ENCODE measurements at places on chromosomes 2 and 18. TPM values are rescaled to one million over a fixed set of nuclear protein-coding genes. Genes with fewer than 3 reads are reported as not detected.

Gene IL18R1
- total RNA-seq, result not detected

- no peaks in the 10 kb centered on the region for H3K27me3 ChIP-seq
- H3K4me1 ChIP-seq, result no peaks in the 10 kb centered on the region
- H3K36me3 ChIP-seq, result no peaks in the 10 kb centered on the region
- DNase-seq, result no peak
- H3K27ac ChIP-seq, result no peak overlapping the region
These were observed 4.2 kb upstream of the MEIS1 start for GRCh38 chr2:66430505-66431273.

DNA sequence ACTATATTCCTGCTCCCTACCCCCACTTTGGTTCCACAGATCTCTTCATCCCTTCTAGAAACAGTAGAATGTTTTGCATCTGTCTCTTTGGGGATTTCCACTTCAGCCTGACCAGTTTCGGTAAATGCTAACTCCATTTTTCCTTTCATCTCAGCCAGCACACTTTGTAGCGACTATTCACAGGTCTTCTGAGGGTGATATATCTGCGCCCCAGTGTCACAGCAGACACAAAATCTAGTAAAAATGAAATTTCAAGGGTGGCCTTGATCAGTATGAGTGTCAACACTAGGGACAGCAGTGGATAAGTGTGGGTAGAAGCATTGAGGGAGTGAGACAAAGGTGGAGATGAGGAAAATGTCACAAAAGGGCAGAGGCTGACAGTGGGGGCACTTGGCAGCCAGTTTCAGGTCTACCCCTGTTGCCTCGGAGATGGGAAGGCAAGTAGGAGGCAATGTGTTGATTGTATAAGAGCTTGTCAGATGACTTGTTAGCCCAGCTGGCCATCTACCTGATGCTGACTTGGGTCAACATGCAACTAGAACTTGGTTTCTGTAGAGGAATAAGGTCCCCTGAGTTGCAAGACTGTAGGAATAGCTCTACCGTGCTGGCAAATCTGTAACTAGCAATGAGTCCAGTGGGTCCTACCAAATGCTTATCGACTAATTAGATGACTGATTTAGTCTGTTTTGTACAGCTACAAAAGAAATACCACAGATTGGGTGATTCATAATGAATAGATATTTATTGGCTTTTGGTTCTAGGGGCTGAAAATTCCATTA, 60.7 kb downstream of the CXCR4 start:
- H3K36me3 ChIP-seq, result no peaks in the 10 kb centered on the region
- H3K4me1 ChIP-seq, result peaks cover 47% of the 10 kb centered on the region
- no peak overlapping the region for H3K4me3 ChIP-seq
- no peak overlapping the region for H3K27ac ChIP-seq
- no peaks in the 10 kb centered on the region for H3K27me3 ChIP-seq

DNA sequence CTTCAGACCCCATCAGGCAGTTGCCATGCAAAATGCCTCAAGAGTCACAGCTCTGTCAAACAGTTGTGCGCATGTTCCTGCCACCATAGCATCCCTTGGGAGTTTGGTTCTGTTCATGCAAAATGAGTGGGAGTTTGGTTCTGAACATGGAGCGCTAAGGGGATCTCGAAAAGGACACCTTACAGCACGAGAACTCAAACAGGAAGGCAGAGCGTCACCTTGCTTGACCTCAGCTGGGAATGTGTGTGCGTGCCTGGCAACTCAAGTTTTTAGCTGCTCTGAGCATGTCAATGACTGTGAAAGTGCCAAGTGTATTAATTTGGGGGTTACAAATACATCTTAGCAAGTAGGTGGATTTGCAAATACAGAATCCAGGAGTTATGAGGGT, 16.6 kb downstream of the MALL start:
- no peak overlapping the region for H3K4me3 ChIP-seq
- no peak for DNase-seq
- no peak overlapping the region for H3K27ac ChIP-seq
- peaks cover 8% of the 10 kb centered on the region for H3K4me1 ChIP-seq

Gene ANKRD29
- 3.9 TPM for total RNA-seq

GRCh38 chr2:236889791-236890704, 195.6 kb upstream of the COPS8 start:
- H3K27me3 ChIP-seq, result no peaks in the 10 kb centered on the region
- peaks cover 22% of the 10 kb centered on the region for H3K4me1 ChIP-seq
- H3K27ac ChIP-seq, result no peak overlapping the region
- no peak for DNase-seq

DNA sequence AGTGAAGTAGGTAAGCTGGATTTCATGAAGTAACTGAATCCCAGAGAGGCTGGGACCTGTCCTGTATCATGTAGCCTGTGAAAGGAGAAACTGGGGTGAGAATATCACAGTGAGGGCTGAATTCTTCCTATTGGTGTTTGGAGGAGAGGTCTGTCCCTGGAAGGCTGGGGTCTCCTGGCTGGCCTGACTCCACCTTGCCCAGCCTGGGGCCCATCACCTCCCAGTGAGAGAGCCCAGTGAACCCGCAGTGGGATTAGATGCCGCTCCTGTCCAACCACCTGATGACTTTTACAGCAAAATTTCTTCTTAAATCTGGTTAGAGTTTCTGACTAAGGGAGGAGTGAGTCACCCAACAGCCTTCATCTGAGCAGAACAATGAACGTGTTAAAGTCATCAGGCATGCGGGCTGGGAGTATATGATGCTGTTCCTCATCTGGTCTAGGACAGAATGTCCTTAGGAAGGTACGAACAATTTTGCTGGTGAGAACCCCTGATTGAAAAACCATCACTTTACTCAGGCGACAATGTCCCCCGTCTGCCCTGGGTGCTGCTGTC, 152.9 kb downstream of the LPIN1 start:
- no peaks in the 10 kb centered on the region for H3K27me3 ChIP-seq
- H3K4me3 ChIP-seq, result no peak overlapping the region
- H3K27ac ChIP-seq, result no peak overlapping the region
- no peak for DNase-seq
- H3K36me3 ChIP-seq, result no peaks in the 10 kb centered on the region
- H3K4me1 ChIP-seq, result no peaks in the 10 kb centered on the region

DNA sequence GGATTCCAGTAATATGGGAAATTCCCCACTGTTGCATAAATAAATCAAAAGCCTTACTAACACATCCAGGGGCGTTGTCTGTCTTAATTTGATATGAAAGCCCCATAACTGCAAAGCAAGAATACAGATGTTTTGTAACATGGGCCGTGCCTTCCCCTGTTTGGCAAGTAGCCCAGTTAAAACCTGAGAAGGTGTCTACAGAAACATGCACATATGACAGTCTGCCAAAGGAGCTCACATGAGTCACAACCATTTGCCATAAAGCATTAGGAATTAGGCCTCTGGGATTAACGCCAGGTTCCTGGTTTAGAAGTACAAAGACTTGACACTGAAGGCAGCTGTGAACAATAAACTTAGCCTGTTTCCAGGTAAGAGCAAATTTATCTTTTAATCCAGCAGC, 43.1 kb upstream of the LONRF2 start:
- H3K36me3 ChIP-seq, result no peaks in the 10 kb centered on the region
- no peaks in the 10 kb centered on the region for H3K4me1 ChIP-seq
- no peak overlapping the region for H3K27ac ChIP-seq
- H3K27me3 ChIP-seq, result no peaks in the 10 kb centered on the region
- no peak for DNase-seq

GRCh38 chr18:65093346-65093745, 657.5 kb upstream of the CDH7 start:
- no peaks in the 10 kb centered on the region for H3K36me3 ChIP-seq
- H3K27ac ChIP-seq, result no peak overlapping the region
- no peak for DNase-seq
- no peak overlapping the region for H3K4me3 ChIP-seq

GRCh38 chr18:3547891-3548615, 98.1 kb downstream of the TGIF1 start:
- H3K4me1 ChIP-seq, result no peaks in the 10 kb centered on the region
- H3K27me3 ChIP-seq, result no peaks in the 10 kb centered on the region
- H3K27ac ChIP-seq, result no peak overlapping the region

DNA sequence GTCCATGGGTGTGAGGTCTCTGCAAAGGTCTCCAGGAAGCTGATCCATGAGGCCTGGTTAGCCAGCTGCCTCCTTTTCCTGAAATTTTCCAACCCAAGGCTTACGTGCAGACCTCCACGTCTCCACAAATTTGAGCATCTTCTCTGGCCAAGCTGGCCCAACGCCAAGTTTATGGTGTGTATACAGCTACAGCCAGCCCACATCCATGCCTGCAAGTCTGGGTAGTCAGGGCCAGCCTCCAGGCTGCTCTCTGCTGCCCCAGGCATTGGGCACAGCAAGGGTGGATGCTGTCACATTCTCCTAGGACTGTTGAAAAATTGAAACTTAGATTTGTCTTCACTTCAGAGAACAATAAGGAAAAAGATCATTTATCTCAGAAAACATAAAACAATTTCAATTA, 525.5 kb upstream of the CHAC2 start:
- no peak for DNase-seq
- H3K4me1 ChIP-seq, result no peaks in the 10 kb centered on the region
- H3K36me3 ChIP-seq, result no peaks in the 10 kb centered on the region

DNA sequence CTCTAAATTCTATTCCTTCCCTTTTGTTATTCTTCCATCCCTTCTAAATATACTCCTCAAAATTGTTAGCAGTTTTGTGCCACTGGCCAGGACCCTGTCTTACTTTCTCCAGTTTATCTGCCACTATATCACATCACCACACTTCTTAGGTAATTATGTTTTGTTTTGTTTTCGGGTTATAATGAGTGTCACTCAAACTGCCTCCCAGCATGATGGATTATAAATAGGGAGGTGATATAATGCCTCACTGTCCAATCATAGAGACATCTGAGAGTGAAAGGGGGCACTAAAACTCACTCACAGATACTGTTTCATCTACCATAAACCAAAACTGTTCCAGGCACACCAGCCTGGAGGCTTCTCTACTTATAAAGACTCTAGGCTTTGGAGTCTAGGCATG, 3.5 kb downstream of the RSAD2 start:
- H3K36me3 ChIP-seq, result no peaks in the 10 kb centered on the region
- no peak for DNase-seq
- no peaks in the 10 kb centered on the region for H3K4me1 ChIP-seq
- no peak overlapping the region for H3K4me3 ChIP-seq
- H3K27ac ChIP-seq, result no peak overlapping the region
- H3K27me3 ChIP-seq, result no peaks in the 10 kb centered on the region

DNA sequence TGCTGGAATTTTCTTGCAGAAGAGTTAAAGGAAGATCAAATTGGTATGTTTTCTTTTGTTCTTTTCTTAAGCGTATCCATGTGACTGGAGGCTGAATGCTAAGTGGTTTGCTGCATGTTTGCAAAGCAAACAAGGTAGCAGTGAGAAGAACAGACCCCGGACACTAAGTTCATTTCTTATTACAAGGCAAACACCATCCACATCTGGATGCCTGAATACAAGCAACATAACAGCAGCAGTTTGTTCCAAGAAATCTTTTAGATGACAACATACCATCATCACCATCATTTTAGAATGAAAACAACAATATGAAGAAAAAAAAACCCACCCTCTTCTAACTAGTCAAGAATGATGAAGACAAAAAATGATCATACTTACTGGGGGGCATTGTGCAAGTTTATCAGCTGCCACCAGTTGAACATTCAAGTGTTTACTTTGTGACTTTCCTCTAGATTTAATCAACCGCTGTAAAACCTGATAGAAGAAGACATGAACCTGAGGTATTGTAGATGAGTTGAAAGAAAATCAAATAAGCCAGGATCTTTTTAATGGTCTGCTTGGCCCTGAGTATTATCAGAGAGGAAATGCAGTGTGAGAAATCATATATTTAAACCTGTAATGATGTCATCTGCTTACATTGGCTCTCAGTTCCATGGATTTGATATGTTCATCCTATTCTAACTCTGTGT, 25.0 kb upstream of the ARL5A start:
- no peak overlapping the region for H3K4me3 ChIP-seq
- H3K36me3 ChIP-seq, result no peaks in the 10 kb centered on the region
- H3K27me3 ChIP-seq, result no peaks in the 10 kb centered on the region

Gene KIAA2012
- total RNA-seq, result not detected

Gene POTEI
- 0.47 TPM for total RNA-seq

- H3K4me3 ChIP-seq, result peak overlapping the region; percentile 57
- H3K27me3 ChIP-seq, result no peaks in the 10 kb centered on the region
- no peaks in the 10 kb centered on the region for H3K36me3 ChIP-seq
- peak; percentile 81 for DNase-seq
- peak overlapping the region; percentile 24 for H3K27ac ChIP-seq
These were observed 83.0 kb upstream of the CHRNA1 start for GRCh38 chr2:174846941-174847938.

Gene ANKRD62
- not detected for total RNA-seq

Gene COMMD1
- total RNA-seq, result 48.9 TPM

Gene CXCR1
- not detected for total RNA-seq

DNA sequence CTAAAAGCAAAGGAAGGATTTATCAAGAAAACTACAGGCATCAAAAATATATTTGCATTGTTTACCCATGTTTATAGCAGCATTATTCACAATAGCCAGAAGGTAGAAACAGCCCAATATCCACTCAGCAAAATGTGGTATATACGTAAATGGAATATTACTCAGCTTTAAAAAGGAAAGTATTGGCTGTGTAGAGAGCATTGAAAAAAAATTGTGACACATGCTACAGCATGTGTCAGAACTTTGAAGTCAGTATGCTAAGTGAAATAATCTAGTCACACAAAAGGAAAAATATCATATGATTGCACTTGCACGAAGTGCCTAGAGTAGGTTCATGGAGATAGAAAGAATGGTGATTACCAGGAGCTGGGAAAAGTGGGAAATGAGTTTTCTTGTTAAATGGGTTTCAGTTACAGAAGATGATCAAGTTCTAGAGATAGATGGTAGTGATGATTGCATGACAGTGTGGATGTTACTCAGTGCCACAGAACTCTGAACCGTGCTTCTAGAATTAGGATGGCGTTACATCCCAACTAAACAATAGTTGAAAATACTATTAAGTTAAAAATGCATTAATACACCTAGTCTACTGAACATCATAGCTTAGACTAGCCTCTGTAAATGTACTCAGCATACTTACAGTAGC, 20.1 kb downstream of the ANKRD12 start:
- H3K4me1 ChIP-seq, result no peaks in the 10 kb centered on the region
- no peak for DNase-seq
- no peaks in the 10 kb centered on the region for H3K27me3 ChIP-seq
- no peak overlapping the region for H3K27ac ChIP-seq

GRCh38 chr2:69067026-69067630, 54.1 kb downstream of the ANTXR1 start:
- H3K27me3 ChIP-seq, result no peaks in the 10 kb centered on the region
- H3K4me3 ChIP-seq, result no peak overlapping the region
- peaks cover 3% of the 10 kb centered on the region for H3K4me1 ChIP-seq
- H3K27ac ChIP-seq, result no peak overlapping the region
- no peak for DNase-seq

Gene BCL11A
- total RNA-seq, result 29.7 TPM

DNA sequence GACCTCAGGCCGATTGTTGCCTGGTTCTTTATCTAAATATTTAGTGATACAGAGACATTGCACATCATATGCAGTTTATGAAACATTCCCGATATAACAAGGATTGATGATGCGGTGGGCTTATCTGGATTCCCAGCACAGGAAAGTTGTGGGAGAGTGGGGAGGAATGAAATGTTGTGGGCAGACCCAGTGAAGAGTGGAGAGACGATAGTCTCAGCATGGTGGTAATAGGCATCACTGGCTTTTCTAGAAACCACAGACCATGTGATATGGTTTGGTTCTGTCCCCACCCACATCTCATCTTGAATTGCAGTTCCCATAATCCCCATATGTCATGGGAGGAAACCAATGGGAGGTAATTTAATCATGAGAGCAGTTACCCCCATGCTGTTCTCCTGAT, 34.8 kb upstream of the RND3 start:
- no peaks in the 10 kb centered on the region for H3K36me3 ChIP-seq
- no peak overlapping the region for H3K4me3 ChIP-seq
- no peak overlapping the region for H3K27ac ChIP-seq
- DNase-seq, result no peak
